ENCODE measurements at places on chromosomes 4 and X.
A peak's percentile ranks its signal among the peaks of the same experiment; 100 is the strongest.

- no peak for DNase-seq
Measured at GRCh38 chr4:41541687-41542094, 3.7 kb downstream of the LIMCH1 start.

DNA sequence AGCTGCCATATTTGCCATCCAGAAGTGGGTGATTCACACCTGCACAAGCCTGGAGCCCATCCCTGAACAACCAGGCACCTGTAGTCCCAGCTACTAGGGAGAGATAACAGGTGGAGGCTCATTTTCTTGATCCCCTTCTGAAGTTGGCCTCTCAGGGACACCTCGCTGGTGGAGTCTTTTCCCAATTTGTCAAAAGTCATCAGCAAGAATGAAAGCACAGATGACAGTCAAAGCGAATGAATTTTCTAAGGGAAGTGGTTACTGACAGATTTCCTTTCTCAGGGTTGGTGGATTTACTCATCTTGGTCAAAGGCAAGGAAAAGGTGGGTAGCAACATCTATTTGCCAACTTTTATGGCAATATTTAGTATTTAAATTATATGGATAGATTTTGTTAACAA is 36.5 kb downstream of the FGFBP1 start:
- no peak for DNase-seq

DNA sequence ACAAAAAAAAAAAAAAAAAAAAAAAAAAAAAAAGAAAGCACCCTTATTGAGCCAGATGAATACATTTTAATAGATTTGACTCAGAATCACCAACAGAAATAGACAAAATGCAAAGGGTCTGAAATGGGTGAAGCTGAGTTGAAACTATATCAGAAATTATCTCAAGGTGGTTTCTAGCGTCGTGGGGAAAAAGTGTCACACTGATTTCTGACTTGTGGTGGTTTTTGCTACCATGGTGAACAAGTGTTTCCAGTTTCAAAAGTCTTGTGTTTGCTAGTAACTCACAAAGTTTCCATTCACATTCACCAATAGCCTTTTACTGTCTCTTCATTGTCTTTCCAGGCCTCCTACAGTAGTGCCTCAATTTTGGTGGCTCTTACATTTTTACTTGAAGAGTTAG is 135.5 kb downstream of the ARHGAP24 start:
- DNase-seq = no peak

DNA sequence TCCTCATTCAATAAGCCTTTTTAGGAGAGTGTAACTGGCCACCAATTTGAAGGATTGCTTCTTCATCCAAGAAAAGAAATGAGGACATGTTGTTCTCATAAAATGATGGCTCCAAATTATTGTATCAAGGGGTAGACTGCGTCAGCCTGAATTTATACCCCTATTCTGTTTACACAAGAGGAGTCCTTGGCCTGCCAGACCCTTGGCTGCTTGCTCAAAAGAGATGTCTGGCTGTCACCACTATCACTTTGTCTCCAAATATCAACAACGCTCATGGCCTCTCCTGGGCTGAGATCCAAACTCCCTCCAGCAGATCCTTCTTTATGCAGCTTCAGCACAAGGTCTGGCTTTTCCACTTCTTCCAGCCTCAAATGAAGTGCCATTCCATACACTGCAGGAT is 127.9 kb downstream of the OR13H1 start:
- DNase-seq = no peak

DNA sequence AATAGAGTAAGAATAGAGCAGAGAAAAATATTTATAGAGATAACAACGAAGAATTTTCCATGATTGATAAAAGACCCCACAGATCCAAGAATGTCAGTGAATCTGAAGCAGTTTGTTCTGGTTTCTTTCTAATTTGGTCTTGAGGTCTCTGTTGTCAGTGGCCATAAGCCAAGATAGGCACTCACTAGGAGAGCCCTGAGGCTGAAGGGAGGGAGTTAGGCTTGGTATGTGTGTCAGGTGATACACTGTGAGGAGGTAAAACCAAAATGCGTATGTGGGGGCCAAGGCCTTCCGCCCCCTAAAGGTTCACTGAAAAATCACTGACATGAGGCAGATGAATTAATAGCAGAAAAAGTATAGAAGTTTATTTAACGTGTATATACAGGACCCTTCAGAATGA is 382.3 kb upstream of the HTR2C start:
- DNase-seq = no peak

DNA sequence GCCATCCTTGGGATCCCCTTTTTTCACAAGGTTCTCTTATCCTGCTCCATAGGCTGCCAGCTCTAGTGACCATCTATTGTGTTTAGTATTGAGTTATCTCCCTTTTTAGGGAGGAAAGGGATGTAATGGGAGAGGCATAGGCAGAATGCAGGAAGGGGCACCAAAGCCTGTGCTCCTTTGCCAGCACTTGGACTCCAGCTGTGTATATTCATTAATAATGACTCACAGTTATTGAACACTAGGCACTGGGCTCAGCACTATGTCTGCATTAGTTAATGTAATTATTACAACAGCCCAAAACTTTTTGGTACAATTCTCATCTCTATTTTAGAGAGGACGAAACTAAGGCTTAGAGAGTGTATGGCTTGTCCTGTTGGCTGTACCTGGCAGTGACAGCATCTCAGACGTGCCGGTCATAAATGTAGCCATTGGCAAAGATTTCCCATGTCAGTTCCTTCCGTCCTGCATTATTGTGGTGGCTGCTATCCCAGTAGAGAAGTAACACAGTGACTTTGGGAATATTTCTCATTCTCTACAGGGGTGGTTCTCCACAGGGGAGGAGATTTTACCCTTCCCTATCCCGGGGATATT is 90.3 kb downstream of the AFF1 start:
- DNase-seq = peak; percentile 39

DNA sequence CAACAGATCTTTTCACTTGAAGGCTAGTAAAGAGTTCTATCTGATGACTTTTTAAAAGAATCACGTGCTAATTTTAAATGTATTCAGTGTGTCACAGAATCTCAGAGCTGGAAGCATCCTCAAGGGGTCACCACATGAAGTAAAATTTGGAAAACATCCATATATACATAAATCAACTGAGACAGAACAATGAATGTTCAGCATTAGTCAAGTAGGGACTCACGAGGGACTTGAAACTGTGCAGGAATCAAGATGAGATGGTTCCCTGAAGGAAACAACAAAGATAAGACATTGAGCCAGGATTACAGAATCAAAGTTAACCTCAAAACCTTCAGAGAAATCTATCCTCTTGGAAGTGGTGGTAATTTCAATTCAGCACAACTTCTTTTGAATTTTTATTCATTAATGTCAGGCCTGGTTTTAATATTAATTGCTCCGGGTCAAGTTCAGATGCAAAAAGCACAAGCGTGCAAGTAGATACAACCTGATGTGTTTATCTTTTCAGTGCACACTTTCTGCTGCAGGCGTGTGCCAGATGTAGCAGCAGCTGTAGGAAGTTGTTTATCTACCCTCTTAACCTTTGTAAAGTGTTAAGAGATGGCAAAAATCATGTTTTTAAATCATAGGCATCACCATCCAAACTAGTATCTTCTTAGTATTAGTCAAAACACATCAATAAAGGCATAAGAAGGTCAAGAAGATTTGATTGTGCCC is 87.7 kb upstream of the SRD5A3 start:
- DNase-seq = peak; percentile 69

DNA sequence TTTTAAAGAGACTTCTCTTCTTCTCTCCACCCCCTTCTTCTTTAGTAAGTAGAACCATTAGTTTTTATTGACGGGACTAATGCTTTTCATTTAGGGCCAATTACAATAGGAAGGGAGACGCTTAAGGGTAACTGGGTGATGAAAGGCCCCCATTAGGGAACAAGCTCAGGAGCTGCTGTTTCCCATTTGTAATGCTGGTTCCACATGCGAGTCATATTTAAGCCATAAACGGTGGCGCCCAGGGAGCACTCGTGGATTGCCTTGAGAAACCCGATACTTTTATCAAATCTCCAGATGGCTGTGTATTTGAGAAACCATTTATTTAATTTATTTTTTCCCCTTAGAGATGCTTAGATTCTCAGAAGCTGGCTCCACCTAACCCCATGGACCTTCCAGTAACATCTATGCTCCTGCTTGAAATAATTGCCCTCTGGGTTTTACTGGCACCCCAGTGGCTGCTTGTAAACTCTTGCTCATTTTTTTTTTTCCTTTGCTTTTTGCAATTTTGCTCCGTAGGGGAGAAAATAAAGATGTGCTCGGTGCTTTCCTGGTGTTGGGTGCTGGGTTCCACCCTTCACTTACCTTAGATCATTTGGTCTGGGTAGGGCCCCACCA is 124.2 kb upstream of the MSX1 start:
- DNase-seq = no peak

DNA sequence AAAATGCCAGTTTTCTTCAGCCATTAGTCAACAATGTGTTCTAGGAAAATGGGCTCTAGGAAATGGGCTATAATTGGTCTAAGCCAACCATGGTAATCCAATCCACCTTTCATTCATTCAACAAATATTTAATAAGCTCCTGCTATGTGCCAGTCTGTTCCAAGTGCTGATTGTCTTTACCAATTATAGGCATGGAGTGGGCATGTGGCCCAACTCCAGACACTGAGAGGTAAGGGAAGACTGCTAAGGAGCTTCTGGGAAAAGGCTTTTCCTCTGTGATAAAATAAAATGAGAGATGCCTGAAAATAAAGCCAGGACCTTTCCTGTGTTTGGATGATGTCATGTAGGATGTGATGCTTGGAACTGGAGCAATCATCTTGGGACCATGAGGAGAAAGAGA is 43.3 kb downstream of the HOPX start:
- peak; percentile 6 for DNase-seq

DNA sequence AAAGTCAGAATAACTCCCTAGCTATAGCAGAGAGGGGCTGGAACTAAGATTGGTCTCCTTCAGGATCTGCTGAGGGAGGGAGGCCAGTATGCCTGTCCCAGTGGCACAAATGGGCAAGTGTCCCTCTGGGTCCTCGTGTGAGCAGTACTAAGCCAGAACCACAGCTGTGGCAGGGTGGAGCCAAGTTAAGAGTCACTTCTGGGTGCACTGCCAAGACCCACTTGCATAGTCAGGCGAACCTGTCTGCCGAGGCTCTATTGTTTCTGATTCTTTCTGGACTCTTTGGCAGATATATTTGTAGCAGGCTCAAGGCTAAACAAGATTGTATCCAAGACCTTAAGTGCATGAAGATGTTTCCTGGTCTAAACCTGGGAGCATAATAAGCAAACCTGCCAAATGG is 1123.7 kb upstream of the POU3F4 start:
- no peak for DNase-seq

GRCh38 chrX:113726466-113726865 is 857.4 kb upstream of the HTR2C start:
- no peak for DNase-seq

DNA sequence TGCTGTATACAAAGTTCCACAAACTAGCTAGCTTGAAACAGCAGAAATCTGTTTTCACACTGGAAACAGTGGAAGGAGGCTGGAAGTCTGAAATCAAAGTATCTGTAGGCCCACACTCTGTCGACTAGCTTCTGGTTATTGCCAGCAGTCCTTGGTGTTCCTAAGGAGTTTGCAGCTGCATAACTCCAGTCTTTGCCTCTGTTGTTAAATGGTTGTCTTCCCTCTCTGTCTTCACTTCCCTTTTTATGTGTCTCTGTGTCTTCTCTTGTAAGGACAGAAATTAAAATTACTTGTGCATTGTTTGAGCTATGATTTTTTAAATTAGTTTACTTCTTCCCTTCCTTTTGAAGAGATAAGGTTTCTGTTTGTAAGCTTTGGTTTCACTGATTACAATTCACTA is 8.2 kb downstream of the MTHFD2L start:
- DNase-seq = no peak

- DNase-seq = no peak
Measured at GRCh38 chr4:140298001-140298400, 75.4 kb upstream of the SCOC start.

DNA sequence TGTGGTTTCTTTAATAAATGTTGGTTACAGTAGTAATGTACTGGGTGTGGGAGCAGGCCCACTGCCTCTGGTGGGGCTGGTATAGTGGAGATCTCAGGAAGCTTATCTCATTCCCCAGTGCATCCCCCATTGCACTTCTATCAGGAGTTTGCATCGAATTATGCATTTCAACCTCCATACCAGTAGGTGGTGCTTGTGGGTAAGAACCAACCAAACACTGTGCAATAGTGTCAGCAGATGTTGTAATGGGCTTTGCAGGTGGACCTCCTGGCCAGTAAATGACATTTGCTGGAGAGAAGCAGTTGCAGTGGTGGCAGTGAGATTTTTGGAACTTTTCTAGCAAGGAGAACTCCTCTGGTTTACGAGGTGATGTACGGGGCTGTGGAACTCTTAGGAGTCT is 150.6 kb downstream of the POU3F4 start:
- DNase-seq = no peak

- DNase-seq = no peak
Measured at GRCh38 chr4:83297548-83298260, 13.1 kb upstream of the COQ2 start.

- DNase-seq = no peak
Measured at GRCh38 chr4:113394108-113394729, 344.8 kb downstream of the ANK2 start.

GRCh38 chr4:69196209-69196965 is 18.2 kb downstream of the UGT2B11 start:
- DNase-seq = no peak

DNA sequence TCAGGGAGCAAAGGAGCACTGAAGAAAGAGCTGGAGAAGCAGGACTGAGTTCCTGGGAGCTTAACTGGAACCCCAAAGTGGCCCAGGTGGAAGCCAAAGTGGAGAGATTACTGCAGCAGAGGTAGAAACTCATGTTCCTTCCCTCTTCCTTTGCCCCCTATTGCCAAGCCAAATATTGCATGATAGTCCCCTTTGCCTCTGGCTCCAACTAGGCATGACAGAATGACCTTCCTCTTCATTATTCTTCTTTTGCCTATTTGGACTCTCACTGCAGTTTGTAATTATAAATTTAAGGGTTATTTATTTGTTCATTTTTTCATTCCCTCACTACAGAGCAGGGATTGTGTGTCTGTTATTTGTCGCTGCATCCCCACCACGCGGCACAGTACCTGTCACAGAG is 22.1 kb upstream of the SPANXB1 start:
- no peak for DNase-seq

DNA sequence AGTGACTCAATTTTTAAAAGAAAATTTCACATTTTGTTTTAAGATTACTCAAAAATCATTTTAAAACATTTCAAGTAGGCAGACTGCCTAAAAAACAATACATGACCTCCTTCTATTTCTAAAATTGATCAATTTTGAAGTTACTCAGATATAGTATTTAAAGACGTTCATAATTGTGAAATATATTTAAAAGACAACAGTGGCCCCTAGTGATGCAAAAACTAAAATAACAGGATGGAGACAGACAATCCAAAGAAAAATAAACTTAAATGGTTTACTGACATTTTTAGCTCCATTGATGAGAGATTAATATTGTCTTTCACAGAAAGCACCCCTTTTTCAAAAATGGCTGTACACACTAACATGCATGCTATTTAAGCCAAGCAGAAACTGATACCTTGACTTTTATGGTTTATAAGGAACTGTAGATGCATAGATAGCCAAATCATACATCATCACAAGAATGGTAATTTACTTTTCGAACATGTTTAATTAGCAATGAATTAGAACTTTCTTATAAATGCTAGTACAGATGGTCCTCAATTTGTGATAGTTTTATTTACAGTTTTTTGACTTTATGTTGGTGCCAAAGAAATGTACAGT is 69.8 kb upstream of the FAT4 start:
- DNase-seq = peak; percentile 67

GRCh38 chr4:158670975-158671664 is 567 bp downstream of the C4orf46 start:
- DNase-seq = peak; percentile 92

GRCh38 chr4:30950737-30951136 is 230.6 kb downstream of the PCDH7 start:
- no peak for DNase-seq

- DNase-seq = no peak
Measured at GRCh38 chr4:738781-739280, 33.2 kb downstream of the PCGF3 start.

Data from dermis blood vessel endothelial cell (primary cell).